ENCODE measurements at places on chromosomes 11 and 22.

- no peak for DNase-seq
Measured at GRCh38 chr11:41779401-41779960, 320.0 kb upstream of the LRRC4C start.

GRCh38 chr11:111918390-111919256 is at the start of gene C11orf52:
C11orf52 (plus strand) TSS chr11:111918913; CDS start chr11:111918973, 60 bp downstream.
- peak; percentile 35 for DNase-seq

DNA sequence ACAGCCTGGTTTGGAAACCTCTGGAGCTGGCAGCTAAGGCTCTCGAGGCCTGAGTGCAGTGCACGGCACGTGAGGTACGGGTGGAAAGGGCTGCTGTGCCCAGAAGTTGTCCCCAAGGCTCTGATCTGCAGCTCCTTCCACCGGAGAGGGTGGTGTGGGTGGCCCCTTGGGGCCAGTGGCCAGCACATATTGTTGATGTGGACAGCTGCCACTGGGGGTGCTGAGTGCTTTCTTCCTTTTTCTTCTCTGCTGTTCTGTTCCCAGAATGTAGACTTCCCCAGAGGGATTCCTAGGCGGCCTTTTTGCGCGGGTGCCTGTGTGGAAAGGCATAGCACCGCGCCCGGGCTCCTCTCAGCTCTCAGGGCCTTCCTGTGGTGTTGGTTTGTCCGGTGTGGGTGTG is 1476.5 kb downstream of the TBC1D22A start:
- DNase-seq, result no peak

- peak; percentile 22 for DNase-seq
Measured at GRCh38 chr11:64224891-64225607, 937 bp downstream of the TRPT1 start.

GRCh38 chr22:45207981-45208664 is 32.6 kb downstream of the KIAA0930 start:
- peak; percentile 43 for DNase-seq

- no peak for DNase-seq
Measured at GRCh38 chr22:30803679-30804078, 109.0 kb downstream of the OSBP2 start.

GRCh38 chr22:27247701-27248434 is 553.7 kb downstream of the MN1 start:
- no peak for DNase-seq

DNA sequence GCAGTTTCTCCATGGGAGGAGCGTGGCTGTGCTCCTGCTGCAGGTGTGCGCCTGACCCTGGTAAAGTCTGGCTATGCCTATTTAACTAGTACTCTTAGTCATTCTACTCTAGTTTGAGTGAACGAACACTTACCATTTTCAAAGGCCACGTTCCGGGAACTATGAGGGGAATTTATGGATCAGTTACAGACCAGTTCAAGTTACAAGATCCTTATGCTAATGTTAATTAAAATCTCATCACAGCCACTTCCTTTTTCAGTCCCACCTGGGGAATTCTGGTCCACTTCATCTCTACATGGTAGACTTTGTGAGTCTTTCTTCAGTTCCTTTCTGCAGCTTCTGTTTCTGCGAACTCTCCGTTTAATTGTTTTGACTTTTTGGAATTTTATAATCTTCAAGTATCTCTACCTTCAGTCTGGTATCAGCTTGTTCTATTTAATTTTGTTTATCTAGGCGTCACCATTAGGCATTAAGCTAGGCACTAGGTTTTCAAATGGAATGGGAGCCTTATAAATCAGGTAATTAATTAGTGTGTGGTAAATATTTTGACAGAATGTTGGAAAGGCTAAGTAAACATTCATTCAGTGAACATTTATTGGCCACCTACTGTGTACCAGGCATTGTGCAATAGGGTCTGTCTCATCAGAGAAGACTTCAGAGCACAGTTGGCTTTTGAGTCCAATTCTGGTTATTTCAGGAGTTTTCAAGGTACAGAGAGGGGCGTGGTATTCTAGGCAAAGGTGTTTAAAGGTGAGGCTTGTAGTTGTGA is 78.9 kb downstream of the GRK3 start:
- DNase-seq, result no peak

- no peak for DNase-seq
Measured at GRCh38 chr11:48018528-48019216, 38.3 kb downstream of the PTPRJ start.

- DNase-seq, result no peak
Measured at GRCh38 chr11:93216511-93217101, 18.8 kb upstream of the SLC36A4 start.

- no peak for DNase-seq
Measured at GRCh38 chr11:46637546-46637945, 20.2 kb downstream of the ATG13 start.

GRCh38 chr22:50102946-50103345 is 13.1 kb downstream of the MOV10L1 start:
- DNase-seq, result no peak

- DNase-seq, result peak; percentile 65
Measured at GRCh38 chr11:45371251-45372115, 85.3 kb upstream of the SYT13 start.

DNA sequence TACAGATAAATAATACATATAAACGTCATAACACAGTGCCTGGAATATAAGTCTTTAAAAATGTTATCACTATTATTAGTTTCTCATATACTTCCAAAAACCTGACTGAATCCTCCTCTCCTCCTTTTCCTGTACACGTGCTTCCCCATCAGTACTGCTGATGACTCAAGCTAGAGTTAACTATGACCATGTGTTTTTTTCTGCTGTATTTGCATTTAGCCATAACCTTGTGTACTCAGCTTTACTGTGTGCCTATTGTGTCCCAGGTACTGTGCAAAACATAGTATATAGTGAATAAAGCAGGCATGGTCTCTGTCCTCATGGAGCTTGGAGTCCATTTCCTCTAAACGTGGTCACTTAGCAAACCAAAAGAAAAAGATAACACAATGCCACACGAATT is 56.5 kb upstream of the ARHGAP32 start:
- peak; percentile 89 for DNase-seq

- DNase-seq, result no peak
Measured at GRCh38 chr11:131662317-131662972, 292.0 kb downstream of the NTM start.

DNA sequence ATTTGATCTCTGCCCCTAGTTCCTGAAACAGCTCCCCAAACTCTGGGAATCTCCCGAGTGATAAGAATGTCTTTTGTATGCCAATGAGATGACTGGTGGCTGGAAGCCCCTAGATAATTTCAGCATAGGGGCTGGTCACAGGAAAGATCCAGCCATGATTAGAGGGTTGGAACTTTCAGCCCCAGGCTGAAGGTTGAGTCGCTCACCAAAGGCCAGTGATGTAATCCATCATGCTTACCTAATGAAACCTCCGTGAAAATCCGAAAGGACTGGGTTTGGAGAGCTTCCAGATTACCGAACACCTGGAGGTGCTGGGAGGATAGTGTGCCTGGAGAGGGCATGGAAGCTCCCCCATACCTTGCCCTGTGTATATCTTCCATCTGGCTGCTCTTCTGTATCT is 26.0 kb downstream of the LRRC32 start:
- DNase-seq, result peak; percentile 44

DNA sequence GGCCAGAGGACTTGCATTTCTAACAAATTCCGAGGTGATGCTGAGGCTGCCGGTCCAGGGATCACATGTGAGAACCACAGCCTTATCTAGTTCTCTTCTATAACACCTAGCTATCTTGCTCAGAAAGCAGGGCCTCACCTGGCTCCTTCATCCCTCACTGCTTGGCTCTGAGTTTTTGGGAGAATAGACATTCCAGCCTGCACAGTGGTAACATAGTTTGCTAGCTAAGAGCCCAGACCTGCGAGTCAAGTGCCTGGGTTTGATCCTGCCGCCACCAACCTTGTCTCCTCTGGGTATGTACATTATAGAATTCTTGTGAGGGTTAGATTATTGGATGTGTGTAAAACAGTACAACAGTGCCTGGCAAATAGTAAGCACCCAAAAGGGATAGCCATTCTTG is 13.5 kb upstream of the POU2AF1 start:
- no peak for DNase-seq

DNA sequence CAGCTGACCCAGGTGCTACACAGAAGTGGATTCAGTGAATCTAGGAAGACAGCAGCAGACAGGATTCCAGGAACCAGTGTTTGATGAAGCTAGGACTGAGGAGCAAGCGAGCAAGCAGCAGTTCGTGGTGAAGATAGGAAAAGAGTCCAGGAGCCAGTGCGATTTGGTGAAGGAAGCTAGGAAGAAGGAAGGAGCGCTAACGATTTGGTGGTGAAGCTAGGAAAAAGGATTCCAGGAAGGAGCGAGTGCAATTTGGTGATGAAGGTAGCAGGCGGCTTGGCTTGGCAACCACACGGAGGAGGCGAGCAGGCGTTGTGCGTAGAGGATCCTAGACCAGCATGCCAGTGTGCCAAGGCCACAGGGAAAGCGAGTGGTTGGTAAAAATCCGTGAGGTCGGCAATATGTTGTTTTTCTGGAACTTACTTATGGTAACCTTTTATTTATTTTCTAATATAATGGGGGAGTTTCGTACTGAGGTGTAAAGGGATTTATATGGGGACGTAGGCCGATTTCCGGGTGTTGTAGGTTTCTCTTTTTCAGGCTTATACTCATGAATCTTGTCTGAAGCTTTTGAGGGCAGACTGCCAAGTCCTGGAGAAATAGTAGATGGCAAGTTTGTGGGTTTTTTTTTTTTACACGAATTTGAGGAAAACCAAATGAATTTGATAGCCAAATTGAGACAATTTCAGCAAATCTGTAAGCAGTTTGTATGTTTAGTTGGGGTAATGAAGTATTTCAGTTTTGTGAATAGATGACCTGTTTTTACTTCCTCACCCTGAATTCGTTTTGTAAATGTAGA is 1.7 kb downstream of the MALAT1 start:
- DNase-seq, result peak; percentile 69

DNA sequence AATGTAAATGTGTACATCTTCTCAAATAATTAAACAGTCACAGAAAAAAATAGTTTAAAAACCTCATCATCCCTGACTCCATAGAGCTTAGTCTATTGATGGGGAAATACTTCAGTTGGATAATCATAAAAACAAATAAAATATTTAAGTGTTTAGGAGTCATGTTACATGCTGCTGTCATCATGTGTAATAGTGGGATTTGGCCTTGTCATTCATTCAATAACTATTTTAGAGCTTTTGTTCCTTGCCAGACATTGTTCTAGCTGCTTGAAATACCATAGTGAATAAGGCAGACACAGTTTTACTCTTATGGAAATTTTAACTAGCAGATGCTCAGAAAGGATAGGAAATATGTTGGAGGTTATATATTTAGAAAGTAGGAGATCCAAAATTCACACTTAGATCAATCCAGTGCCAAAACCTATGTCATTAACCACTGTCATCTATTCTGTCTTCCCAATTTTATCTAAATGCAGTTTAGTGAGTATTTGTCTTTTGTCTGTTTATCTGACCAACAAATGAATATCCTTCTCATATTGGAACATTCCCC is 324.7 kb downstream of the CASP12 start:
- DNase-seq, result peak; percentile 70

- no peak for DNase-seq
Measured at GRCh38 chr11:2409611-2410468, 9.3 kb downstream of the TSSC4 start.

DNA sequence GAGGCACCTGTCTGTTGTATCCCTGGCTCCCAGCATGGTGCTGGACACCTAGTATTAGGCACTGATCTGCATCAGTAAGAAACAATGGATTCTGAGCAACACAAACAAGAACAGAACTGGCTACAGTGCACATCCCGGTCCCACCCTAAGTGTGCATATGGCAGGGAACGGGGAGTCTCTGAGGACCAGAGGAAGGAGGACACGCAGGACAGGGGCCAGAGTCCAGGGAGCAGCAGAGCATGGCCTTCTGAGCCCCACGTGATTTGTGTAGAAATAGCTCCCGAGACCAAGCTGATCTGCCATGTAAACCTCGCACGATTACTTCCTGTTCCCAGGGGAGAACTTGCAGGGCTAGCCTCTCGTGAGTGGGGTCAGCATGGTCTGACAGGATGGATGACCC is 12.7 kb upstream of the SNX32 start:
- DNase-seq, result no peak

DNA sequence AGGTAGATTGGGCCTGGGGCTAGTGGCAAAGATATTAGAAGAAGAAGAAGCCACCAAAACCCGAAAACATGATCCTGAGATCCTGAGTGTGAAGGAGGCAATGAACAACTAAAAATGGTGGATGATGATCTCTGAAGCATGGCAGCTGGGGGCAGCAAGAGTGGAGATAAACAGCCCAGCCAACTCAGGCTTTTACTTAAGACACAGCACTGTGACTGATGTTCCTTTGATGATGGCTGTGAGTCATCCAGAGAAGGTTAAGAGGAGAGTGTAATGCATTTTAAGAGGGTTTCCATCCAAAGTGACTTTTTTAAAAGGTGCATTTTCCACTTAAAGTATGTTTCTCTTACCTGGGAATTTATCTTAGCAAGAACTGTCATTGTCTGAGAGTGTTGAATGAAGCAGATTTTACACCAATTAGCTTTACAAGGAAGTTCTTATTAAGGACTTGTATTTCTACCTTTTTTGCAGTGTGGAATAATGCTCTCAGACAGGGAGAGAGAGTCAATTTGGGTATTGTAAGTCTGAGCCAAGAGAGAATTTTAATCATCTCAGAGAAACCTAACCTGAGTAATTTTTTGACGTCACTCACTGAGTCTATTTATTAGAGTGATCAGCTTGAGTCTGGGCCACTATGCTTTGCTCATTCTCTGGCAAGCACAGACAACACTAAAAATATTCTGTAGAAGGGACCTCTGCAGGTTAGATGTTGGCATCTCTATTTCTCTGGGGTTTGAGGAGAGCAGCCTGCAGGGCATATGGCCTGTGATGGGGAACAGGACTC is 14.1 kb upstream of the CALCB start:
- no peak for DNase-seq

DNA sequence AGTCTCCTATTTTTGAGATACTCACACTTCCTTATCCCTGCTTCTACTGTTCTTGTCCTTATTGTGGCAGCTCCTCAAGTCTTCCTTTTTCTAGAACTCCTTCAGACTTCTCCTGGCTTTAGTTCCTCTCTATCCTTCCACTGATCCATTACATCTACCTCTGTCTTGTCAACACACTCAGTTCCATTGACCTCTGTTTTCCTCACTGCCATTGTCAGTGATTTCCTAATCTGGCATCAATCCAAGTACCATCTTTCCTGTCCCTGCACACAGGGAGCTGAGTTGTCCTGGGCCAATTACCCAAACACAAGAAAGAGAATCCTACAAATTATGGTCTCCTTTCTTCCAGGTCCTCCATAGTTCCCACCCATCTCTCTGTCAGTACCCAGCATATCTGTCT is 27.9 kb upstream of the RIC3 start:
- DNase-seq, result no peak

- DNase-seq, result no peak
Measured at GRCh38 chr11:118076754-118077281, at the start of gene TMPRSS4. TMPRSS4 (plus strand) TSS chr11:118077078; CDS start chr11:118077303, 225 bp downstream.

- DNase-seq, result no peak
Measured at GRCh38 chr11:116698080-116698479, 74.7 kb downstream of the BUD13 start.

DNA sequence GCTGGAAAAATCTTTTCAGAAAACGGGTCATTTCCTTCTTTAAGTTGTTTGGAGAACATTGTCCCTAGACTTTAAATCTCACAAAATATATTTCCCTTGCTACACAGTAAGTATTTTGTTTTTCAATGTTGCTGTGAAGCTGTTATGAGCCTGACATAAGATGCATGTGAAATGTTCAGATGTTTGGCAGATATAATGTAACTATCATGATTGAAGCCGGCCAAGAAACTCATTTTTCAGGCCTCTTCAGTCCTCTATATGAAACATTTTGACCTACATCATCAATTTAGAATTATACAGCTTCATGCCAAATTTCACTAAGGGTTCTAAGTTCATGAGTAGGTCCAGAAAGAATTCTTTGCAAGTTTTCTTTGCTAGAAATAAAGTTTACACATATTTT is 133.8 kb downstream of the JRKL start:
- no peak for DNase-seq

Data from ELR (cell line).